ENCODE measurements at places on chromosomes 4 and X. TPM values are rescaled to one million over a fixed set of nuclear protein-coding genes. Genes with fewer than 3 reads are reported as not detected.
A peak's percentile ranks its signal among the peaks of the same experiment; 100 is the strongest.

DNA sequence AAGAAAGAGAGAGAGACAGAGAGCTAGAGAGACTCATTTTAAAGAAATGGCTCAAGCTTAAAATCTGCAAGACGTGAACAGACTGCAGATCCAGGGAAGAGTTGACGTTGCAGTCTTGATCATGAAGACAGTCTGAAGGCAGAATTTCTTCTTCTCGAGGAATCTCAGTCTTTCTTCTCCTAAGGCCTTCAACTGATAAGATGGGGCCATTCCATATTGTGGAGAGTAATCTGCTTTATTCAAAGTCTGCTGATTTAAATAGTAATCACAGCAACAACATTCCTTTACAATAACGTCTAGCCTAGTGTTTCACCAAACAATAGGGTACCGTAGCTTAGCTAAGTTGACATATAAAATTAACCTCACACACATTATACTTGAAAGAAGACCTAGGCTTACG, 208.4 kb upstream of the ADAMTS3 start:
- H3K27ac ChIP-seq: no peak overlapping the region
- H3K4me1 ChIP-seq: no peaks in the 10 kb centered on the region

Gene SFRP2
- not detected for total RNA-seq

DNA sequence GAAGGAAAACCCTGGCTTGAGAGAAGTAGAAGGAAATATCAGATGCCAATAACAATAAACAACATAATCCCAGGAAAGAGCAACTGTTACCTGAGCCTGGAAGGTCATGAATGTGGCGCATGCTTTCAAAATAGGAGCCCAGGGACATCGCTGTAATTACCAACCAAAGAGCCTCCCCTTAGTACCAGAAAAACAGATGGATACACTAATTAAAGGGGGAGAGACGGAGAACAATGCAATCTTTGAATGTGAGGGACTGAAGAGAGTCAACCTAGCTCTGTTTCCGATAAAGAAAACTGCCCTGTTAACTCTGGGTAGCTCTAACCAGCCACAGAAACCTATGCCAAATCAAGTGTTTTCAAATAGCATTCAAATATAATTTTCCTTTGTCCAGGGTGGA, 161.4 kb downstream of the ENOX2 start:
- no peak for DNase-seq
- no peaks in the 10 kb centered on the region for H3K27me3 ChIP-seq
- H3K36me3 ChIP-seq: no peaks in the 10 kb centered on the region
- no peaks in the 10 kb centered on the region for H3K4me1 ChIP-seq
- no peak overlapping the region for H3K4me3 ChIP-seq

DNA sequence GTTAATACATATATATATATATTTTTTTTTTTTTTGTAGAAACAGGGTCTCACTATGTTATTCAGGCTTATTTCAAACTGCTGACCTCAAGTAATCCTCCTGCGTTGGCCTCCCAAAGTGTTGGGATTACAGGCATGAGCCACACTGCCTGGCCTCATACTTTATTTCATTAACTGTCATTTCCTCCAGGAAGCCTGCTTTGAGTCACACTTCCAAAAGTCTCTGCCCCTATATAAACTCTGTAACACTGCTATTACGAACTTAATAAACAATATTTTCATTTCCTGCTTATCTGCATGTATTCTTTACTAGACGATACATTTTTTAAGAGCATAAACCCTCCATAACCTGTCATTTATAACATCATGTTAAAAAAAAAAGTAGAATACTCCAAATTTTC, 167.2 kb downstream of the WDFY3 start:
- H3K27ac ChIP-seq: no peak overlapping the region
- no peaks in the 10 kb centered on the region for H3K27me3 ChIP-seq

DNA sequence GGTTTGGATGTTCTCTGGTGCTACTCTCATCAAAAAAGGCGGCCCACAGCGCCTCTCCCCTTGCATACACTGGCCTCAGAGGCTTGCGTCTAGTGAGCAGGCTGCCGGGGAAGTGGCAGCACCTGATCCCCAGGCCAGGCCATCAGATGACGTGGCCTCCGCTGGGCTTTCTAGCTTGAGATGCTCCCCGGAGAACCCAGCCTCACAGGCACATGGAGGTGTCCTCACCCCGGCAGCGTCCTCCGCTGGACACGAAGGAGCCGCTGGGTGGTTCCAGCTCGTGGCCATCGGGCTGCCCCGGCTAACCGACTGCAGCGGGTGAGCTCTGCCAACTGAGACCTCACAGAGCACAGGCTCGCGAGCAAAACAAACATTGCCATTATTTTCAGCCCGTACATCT, 12.8 kb downstream of the IRAK1 start:
- peaks cover 34% of the 10 kb centered on the region for H3K27me3 ChIP-seq
- H3K36me3 ChIP-seq: peaks cover 5% of the 10 kb centered on the region
- H3K4me3 ChIP-seq: no peak overlapping the region
- H3K4me1 ChIP-seq: peaks cover 15% of the 10 kb centered on the region
- H3K27ac ChIP-seq: no peak overlapping the region

Gene PF4V1
- total RNA-seq: not detected

- no peaks in the 10 kb centered on the region for H3K4me1 ChIP-seq
- no peak overlapping the region for H3K4me3 ChIP-seq
- no peaks in the 10 kb centered on the region for H3K36me3 ChIP-seq
Observed at GRCh38 chr4:23060776-23061175, 368.0 kb downstream of the GBA3 start.

- no peak for DNase-seq
- no peaks in the 10 kb centered on the region for H3K36me3 ChIP-seq
- H3K4me3 ChIP-seq: no peak overlapping the region
- no peaks in the 10 kb centered on the region for H3K27me3 ChIP-seq
- no peaks in the 10 kb centered on the region for H3K4me1 ChIP-seq
Observed at GRCh38 chr4:79177388-79177787, 148.5 kb downstream of the NAA11 start.

Gene HPRT1
- total RNA-seq: 58.5 TPM

DNA sequence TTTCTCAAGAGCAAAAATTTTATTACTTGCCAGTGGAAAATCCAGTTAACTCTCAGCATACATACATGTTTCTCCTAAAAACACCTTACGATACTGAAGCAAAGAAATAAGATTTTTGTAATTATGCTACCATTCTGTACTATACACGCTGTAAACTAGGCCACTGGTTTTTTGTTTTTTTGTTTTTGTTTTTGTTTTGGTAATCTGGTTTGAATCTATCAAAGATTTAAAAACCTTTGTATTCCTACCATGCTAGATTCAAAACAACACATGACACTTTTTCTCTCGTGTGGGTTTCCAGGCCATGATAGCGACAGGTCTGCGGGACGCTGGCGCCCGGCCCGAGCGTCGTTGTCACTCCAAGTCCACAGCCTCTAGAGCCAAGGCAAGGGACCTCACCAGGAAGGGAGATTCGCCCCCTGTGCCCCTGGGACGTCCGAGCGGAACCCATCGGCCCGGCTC, 723 bp downstream of the TMEM192 start:
- H3K27me3 ChIP-seq: no peaks in the 10 kb centered on the region
- no peak for DNase-seq
- H3K27ac ChIP-seq: peak overlapping the region; percentile 87
- no peaks in the 10 kb centered on the region for H3K36me3 ChIP-seq
- H3K4me3 ChIP-seq: peak overlapping the region; percentile 98
- peaks cover 26% of the 10 kb centered on the region for H3K4me1 ChIP-seq

Gene PCDH7
- not detected for total RNA-seq

DNA sequence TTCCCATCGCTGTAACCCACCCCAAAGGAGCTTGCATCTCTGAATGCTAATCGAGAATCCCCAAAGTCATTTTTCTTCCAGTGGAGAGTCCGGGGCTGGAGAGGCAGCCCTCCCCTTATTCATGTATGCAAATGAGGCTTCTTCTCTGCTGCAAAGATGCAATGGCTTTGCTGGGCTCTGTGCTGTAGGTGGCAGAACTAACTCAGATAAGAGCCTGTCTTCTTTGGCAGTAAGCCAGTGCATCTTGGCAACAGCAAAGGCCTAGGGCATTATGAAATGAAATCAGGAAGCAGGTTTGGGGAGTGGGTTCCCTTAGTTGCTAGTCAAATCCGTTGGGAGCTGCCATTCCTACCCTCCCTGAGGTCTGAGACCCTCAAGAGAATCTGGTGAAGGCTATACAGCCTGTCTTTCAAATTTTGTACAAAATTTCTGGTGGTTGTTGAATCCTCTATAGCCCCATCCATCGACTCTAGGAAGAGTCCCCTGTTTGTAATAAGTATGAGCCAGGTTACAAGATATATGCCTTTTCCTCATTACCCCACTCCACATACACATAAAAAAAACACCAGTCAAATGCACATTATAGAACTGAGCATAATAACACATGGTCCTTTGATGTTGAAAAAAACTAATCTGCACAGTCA, 290.6 kb upstream of the TAPT1 start:
- no peak overlapping the region for H3K4me3 ChIP-seq
- H3K4me1 ChIP-seq: no peaks in the 10 kb centered on the region
- DNase-seq: no peak
- no peaks in the 10 kb centered on the region for H3K36me3 ChIP-seq
- no peaks in the 10 kb centered on the region for H3K27me3 ChIP-seq

GRCh38 chrX:125894947-125895346, 271.1 kb downstream of the DCAF12L2 start:
- H3K27me3 ChIP-seq: no peaks in the 10 kb centered on the region
- H3K4me1 ChIP-seq: no peaks in the 10 kb centered on the region
- no peak for DNase-seq
- H3K4me3 ChIP-seq: no peak overlapping the region
- no peaks in the 10 kb centered on the region for H3K36me3 ChIP-seq
- no peak overlapping the region for H3K27ac ChIP-seq

DNA sequence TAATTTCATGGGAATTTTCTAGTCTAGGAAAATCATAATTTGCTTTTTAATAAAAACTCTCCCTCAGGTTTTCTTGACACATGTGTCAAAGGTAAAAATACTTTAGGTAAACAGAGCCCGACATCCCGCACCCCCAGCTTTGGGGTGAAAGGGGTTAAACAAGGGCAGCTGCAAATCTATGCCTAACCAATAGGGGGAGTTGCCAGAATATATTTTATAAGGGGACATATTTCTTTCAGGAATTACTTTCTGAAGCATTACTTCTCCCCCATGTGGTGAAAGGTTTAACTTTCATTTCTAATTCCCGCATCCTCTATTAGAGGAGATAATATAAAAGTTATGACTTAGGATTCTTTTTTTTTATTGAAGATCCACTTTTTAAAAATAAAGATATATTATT, 53.9 kb upstream of the HEPH start:
- DNase-seq: no peak
- H3K4me3 ChIP-seq: no peak overlapping the region
- peaks cover 27% of the 10 kb centered on the region for H3K27me3 ChIP-seq
- no peaks in the 10 kb centered on the region for H3K4me1 ChIP-seq

GRCh38 chrX:120697053-120697452, 67.2 kb upstream of the C1GALT1C1 start:
- peak overlapping the region; percentile 40 for H3K4me3 ChIP-seq
- H3K36me3 ChIP-seq: peaks cover 21% of the 10 kb centered on the region
- DNase-seq: peak; percentile 56
- H3K4me1 ChIP-seq: peaks cover 24% of the 10 kb centered on the region

All from activated T-cell treated with anti-CD3 and anti-CD28 coated beads, Interleukin-2, amount 50 U/mL, for 72 hours (primary cell).